Mesothelial cell of epicardium (in vitro differentiated cells): ENCODE measurements at places on chromosomes 7 and 10.

- peaks cover 2% of the 10 kb centered on the region for H3K36me3 ChIP-seq
- DNase-seq: no peak
- peaks cover 3% of the 10 kb centered on the region for H3K27me3 ChIP-seq
Observed at GRCh38 chr7:139791316-139791715, 13.5 kb upstream of the HIPK2 start.

DNA sequence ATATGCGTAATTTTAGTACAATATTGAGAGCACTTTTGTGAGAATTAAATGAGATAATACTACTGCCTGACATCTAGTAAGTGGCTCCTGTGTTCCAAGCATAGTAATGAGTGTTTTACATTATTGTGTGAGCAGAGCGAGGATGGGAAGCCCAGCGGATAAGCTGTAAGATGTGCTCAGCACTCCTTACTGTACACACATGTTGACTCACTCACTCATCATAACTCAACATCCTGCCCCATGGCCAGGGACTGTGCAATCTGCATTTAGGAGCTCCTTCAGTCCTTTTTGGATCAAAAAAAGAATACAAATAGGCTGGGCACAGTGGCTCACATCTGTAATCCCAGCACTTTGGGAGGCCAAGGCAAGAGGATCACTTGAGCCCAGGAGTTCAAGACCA lies 72.9 kb upstream of the NEBL start:
- H3K4me3 ChIP-seq: no peak overlapping the region
- H3K36me3 ChIP-seq: no peaks in the 10 kb centered on the region

- DNase-seq: peak; percentile 61
- H3K27me3 ChIP-seq: no peaks in the 10 kb centered on the region
- peaks cover 2% of the 10 kb centered on the region for H3K36me3 ChIP-seq
- peak overlapping the region; percentile 85 for H3K27ac ChIP-seq
- peak overlapping the region; percentile 87 for H3K4me3 ChIP-seq
Observed at GRCh38 chr7:151087245-151088018, 1.2 kb downstream of the AGAP3 start.

GRCh38 chr10:78231939-78232338 lies 198.3 kb downstream of the RPS24 start:
- DNase-seq: no peak
- no peaks in the 10 kb centered on the region for H3K27me3 ChIP-seq
- H3K4me3 ChIP-seq: no peak overlapping the region
- H3K36me3 ChIP-seq: peaks cover 5% of the 10 kb centered on the region

DNA sequence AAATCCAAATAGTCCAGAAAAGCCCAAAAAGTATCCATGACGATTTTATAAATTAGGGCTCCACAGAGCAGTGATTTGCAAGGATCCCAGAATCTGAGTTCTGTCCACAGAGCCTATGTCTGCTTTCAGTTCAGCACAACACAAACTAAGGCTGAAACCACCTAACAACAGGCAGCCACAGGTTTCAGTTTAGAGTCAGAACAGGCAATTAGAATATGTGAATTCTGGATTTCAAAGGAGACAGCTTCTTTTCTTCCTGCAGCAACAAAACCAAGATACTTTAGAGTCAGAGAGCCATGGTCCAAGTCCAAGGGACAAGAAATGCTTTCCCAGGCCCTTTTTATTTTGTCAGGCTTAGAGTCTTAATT lies 23.6 kb downstream of the IFIT3 start:
- H3K36me3 ChIP-seq: peaks cover 7% of the 10 kb centered on the region
- no peak for DNase-seq
- H3K27ac ChIP-seq: peak overlapping the region; percentile 100
- H3K4me3 ChIP-seq: no peak overlapping the region

DNA sequence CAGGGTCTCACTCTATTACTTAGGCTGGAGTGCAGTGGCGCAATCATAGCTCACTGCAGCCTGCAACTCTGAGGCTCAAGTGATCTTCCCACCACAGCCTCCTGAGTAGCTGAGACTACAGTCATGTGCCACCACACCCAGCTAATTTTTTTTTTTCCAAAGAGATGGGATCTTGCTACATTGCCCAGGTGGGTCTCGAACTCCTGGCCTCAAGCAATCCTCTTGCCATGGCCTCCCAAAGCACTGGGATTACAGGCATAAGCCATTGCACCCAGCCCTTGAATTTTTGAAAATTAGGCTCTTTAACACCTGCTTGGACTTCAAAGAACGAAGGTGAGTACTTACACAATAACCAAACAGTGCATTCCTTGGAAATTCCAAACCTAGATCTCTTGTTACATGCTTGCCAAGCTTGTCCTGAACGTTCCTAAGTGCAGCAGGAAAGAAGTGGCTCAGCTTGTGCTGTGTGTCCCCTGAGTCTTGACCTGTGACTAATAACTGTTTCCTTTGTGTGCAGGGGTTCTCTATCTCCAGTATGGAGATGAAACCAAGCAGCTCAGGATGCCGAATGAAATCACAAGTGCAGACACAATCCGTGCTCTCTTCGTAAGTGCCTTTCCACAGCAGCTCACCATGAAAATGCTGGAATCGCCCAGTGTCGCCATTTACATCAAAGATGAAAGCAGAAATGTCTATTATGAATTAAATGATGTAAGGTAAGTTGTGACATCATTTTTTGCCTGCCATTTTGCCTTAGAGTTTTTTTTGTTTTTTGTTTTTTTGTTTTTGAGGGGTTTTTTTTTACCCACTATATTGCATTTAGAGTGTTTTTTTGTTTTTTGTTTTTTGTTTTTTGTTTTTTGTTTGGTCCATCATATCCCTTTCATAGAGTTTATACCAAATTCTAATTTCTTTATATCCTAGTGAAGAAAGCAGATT lies 223.8 kb downstream of the KIAA1217 start:
- DNase-seq: no peak
- no peaks in the 10 kb centered on the region for H3K27me3 ChIP-seq
- peak overlapping the region; percentile 43 for H3K27ac ChIP-seq
- no peak overlapping the region for H3K4me3 ChIP-seq
- peaks cover 40% of the 10 kb centered on the region for H3K36me3 ChIP-seq

DNA sequence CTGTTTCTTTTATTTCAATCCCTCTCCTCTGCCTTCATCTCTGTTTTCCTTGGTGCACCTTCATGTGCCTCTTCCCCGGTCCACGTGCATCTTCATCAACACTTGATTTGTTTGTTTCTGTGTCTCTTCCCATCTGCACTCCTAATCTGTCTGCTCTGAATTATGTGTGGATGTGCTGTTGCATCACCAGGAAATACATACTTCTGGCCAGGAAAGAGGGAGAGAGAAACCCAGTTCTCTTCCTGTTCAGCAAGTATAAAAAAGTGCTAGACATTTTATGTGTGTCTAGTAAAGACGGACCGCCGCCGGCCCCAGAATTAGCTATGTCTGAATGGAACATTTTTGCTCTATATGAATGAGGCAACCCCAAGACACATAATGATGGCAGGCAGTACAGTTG lies 93.8 kb downstream of the CALD1 start:
- H3K36me3 ChIP-seq: peaks cover 24% of the 10 kb centered on the region
- H3K4me3 ChIP-seq: no peak overlapping the region
- no peaks in the 10 kb centered on the region for H3K27me3 ChIP-seq

- no peak overlapping the region for H3K4me3 ChIP-seq
- peaks cover 11% of the 10 kb centered on the region for H3K27me3 ChIP-seq
- H3K36me3 ChIP-seq: no peaks in the 10 kb centered on the region
- DNase-seq: no peak
- no peak overlapping the region for H3K27ac ChIP-seq
Observed at GRCh38 chr10:120221873-120222485, 235.0 kb upstream of the PLPP4 start.
